Activated gamma-delta T cell treated with Interleukin-2 at 50 U/mL for 16 hours (primary cell): ENCODE measurements at places on chromosomes 13 and 19.

GRCh38 chr13:101127741-101128353, 288.5 kb downstream of the NALCN start:
- no peak for DNase-seq

DNA sequence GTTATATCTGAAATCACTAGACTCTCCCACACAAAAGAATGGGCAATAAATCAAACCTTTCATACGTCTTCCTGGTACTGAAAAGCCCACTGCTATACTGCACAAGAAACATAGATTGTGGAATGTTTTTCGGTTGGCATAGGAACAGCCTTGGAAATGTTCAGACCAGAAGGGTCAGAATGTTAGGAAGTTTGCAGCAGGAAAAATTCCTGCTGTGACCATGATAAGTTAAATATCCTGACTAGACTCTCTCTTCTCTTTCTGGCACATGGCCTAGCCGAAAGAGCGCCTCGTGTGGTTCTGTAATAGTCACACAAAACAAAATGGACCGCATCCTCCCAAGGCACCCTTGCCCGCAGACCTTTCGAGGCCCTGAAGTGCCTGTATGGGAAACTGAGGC, 427.2 kb downstream of the COG6 start:
- DNase-seq: no peak

DNA sequence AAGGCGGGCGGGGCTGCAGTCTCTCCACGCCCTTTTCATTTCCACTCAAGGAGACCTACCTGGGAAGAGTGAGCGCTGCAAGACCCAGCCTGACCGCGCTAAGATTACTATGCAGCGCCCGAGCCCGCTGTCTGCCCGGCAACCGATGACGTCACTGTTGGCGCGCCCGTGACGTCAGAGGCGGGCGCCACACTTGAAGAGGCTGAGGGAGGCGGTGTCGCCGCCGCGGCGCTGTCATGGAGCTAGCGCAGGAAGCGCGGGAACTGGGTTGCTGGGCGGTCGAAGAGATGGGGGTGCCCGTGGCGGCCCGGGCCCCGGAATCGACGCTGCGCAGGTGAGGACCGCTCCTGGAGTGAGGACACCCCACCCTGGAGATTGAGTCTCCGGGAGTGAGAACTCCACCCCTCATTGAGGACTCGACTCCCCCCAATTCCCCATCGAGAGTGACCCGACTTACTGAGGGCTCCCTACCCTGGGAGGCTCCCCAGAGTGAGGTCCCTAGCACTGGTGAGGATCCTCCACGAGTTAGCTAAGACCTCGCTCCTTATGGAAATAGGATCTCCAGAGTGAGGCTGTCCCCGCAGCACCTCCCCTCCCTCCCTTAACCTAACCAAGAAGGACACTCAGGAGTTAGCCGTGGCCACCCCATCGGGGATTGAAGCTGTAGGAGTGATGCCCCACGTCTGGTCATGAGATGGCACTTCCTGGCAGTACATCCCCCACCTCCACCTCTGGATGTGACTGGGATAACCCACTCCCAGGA, at the start of gene HAUS5:
TSS of gene HAUS5 (plus strand) at position 177 of the 763 bp plus-strand sequence. CDS start at position 237, 60 bp downstream.
- DNase-seq: peak; percentile 93

DNA sequence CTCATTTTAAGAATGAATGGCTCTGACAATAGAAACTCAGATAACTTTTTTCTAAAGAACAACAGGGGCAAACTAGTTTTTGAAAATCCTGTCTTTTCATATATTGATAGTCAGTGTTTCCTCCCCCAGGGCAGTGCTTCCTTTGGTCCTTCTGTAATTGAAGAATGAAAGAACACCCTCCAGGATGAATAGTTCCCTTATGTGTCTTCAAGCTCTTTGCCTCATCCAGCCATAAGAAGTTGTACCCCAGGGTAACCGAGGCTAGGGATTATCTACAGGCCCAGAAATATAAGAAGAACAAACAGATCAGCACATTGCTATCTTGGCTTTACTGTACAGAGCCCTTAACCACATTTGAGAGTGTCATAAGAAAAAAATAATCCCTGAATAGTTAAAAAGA, 12.1 kb upstream of the ERICH6B start:
- no peak for DNase-seq

- DNase-seq: no peak
These were observed 3.0 kb downstream of the CBY2 start for GRCh38 chr13:45704854-45705695.

DNA sequence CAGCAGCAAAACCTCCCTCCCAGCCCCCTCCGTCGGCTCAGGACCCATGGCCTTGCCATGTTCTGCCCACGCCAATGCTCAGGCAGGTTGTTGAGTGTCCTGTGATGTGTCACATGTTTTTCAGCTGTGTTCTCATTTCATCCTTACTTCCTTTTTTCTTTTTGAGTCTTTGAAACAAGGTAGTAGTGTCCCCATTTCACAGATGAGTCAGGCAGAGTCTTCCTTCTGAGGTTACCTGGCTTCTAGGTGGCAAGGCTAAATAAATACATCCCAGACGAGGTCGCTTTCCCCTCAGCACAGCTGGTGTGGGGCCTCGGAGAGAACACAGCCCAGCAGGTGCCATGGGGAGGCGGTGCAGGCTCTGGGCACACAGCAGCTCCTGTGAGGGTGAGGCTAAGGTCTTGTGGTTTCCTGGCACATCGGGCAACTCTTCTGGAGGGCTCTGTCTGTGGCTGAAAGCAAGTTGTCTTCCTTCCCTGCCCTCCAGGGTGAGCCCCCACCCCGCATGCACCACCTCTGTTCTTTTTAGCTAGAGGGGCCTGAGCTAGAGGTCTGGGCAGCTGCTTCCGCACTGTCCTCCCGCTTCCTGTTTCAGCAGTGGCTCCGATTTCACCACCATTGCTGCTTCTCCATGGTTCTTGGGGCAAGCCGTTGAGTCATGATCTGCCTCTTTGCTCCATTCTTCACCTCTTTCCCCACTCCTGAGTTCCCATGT, 15.1 kb downstream of the PRAM1 start:
- DNase-seq: peak; percentile 73

GRCh38 chr13:21330126-21330861, 128.8 kb downstream of the ZDHHC20 start:
- no peak for DNase-seq
